ENCODE measurements at places on chromosomes 6 and 20.

DNA sequence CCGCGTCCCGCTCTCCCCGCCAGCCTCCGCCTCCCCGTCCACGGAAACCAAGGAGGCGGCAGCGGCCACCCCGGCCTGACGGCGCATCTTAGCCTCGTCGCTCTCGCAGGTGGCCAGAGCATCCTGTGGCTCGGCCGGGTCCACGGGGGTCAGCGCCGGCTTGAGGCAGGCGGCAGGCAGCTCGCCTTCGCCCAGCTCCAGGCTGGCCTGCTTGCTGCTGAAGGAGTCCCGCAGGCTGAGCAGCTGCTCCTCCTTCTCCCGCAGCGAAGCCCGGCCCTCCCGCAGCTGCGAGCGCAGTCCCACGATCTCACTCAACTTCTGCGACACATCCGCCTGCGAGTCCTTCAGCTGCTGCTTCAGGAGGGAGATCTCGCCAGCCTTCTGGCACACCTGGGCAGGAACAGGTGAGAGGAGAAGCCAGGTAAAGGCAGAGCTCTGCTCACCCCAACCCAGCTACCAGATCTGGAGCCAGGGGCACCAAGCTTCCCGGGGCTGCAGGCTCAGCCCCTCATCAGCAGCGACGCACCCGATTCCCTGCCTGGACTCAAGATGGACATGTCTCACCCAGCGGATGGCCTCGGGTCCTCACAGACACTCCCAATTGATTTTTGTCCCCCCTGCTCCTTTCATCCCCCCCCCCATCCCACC lies 5.2 kb upstream of the FASTKD5 start:
- DNase-seq: no peak

DNA sequence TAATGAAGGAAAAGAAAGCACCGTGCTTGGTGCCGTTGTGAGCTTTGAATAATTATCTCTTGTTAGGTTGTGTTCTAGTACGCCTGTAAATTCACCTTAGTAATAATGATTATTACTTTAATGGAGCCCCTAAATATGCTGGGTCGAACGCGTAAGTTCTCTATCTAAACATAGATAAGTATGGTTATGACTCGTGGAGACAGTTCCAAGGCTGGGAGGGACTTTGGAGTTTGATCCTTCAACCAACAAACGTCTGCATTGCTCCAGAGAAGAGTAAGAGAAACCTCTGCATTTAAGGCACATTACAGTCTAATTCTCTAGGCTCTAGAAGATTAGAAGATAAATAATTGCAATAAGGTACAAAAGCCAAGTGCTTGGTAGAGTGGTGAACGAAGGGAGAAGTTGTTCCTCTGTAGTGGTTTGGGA lies 514 bp downstream of the ACOT13 start:
- DNase-seq: no peak

- DNase-seq: no peak
These were observed 16.1 kb upstream of the STK38 start for GRCh38 chr6:36563237-36563927.

GRCh38 chr6:14862845-14863244 lies 383.0 kb upstream of the JARID2 start:
- DNase-seq: no peak

DNA sequence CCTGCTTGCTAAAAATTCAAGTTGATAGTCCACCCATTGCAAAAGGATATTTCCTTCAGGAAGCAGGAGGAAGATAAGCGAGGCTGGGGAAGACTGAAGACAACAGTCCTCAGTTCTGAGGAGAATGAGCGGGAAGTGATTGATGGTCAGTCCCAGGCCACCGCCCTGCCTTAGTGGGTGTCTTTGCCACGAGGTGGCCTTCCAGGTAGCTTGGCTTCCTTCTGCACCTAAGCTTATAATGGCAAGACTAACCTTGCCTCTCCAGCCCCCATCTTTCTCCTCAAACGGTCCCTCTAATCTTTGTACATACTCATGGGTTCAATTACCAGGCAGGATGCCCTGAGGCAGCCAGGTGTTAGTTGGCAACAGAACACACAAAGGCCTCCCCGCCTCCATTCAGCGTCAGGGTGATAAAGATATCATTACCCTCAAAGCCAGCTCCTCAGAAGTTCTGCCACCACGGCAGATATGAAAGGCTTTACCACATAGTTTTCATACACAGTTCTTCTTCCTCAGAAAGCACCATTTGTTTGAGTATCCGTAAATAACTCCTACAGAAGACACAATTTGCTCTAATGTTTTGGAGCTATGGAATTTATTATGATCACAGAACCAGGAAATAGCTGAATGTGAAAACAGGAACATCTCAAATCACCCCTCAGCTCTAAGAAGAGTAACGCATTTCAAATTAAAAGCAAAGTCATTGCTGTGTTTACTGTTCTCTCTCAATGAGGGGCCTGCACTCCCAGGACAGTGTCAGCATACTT lies 249.4 kb downstream of the ATXN1 start:
- DNase-seq: no peak

DNA sequence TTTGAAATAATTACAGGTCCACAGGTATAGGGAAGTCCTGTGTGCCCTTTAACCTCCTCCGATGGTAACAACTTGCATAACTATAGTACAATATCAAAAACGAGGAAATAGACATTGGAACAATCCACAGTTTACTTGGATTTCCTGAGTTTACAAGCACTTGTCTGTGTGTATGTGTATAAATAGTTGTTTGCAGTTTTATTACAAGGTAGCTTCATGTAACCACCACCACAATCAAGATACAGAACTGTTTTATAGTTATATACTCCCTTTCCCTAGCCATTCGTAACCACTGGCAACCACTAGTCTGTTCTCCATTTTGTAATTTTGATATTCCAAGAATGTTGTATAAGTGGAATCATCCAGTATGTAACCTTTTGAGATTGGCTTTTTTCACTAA lies 9.1 kb downstream of the FBXO9 start:
- DNase-seq: no peak

GRCh38 chr6:46749731-46750130 lies 3.0 kb downstream of the ANKRD66 start:
- DNase-seq: no peak

DNA sequence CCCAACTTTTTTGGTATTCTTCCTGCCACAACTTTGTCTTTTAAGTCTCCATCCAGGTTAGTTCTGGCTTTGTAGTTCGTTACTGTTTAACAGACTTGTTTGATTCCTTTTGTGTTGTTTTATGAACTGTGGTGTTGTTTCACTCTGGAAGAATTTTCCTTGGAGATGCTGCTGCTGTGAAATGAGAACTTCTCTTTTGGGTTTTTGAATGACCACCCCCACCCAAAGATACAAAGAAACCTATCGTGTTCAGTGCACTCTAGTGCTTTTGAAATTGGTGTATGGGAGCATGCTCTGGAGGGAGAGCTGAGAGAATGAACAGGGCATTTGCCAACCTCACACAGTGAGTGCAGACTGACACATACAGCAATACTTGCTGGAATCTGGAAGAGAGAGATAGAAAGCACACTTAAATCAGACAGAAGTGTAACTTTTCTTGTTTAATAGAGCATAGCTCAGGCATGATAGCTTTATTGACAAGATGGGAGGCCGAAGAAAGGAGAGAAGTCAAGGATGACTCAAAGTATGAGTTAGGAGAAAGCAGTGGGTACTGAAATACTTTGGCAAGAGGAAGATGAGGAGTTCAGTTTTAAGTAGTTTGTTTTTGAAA lies 293.1 kb downstream of the SOX4 start:
- DNase-seq: peak; percentile 4

DNA sequence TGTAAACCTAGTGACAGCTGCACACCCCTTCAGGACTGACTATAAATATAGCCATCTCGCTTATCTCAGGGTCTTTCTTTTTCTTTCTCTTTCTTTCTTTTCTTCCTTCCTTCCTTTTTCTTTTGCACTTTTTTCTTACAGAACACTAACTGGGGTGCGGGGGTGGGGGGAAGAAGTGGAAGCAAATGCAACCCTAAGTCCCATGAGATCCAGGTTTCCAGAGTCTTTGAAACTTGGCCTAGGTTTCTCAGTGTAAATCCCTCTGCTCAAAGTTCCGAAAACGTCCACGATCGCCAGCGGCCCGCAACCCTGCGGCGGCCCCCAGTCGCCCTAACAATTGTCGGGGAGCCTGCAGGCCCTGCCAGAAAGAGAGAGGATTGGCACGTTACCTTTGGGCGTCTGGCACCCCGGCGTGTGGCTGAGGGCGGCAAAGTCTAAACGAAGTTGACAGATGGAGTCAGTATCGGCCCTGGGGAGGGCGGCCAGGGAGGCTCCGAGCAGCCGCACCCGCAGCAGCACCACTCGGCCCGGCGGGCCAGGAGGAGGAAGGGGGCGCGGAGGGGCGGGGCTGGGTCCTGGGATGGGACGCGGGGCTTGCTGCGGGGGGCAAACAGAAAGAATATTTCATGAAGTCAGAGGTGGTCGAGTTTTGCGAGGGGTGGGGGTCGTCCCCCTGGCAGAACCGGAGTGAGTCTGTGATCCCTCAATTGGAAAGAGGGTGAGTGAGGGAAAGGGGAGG lies 577 bp upstream of the FOXF2 start:
- DNase-seq: no peak

DNA sequence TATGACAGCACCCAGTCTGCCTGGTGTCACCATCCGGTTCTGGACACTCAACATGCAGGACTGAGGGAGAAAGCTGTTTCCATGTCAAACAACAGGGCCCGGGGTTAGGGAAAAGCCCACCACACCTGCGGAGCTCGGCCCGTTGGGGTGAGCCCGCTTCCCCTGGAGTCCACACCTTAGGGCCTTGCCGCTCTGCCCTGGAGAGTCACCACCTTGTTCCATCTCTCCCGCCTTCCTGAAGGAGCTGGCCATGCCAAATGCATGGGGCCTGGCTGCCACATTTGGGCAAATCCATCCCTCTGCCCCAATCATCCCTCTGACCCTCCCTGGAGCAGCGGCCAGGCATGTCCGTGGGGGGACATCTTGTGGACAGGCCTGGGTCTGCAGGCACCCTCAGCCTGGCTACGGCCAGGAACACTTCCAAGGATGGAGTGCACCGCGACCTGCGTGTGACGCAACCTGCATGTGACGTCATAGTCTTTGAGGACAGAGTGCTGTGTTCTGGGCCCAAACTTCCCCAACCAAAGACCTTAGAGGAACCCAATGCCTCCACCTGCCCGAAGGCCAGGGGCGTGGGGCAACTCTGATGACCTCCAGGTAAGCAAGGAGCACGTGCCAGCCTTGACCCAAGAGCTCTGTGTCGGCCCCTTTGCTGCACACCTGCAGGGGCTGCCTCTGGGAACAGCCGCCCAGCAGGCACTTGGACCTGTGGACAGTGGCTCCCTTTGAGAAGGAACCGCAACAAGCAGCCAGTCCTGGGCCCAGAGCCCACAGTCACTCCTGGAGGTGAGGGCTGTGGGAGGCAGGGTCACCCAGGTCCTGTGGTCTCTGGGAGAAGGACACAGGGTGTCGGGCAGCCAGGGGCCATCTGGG lies 1.7 kb downstream of the CABLES2 start:
- DNase-seq: peak; percentile 15

DNA sequence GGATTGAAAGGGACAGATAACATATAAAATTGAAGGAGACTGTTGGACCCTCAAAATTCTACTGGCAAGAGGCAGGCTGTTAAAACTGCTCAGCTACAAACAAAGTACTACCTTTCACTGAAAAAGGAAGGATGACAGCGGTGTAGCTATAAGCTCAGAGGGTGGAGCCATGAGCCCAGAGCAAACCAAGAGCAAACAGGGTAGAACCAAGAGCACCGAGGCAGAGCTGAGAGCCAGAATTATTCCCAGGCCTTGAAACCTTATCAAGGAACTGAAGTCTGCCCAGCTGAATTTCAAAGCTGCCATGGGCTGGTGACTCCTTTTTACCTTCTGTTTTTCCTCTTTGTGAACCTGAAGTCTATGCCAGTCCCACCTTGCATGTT lies 74.7 kb upstream of the SLC4A11 start:
- DNase-seq: no peak

DNA sequence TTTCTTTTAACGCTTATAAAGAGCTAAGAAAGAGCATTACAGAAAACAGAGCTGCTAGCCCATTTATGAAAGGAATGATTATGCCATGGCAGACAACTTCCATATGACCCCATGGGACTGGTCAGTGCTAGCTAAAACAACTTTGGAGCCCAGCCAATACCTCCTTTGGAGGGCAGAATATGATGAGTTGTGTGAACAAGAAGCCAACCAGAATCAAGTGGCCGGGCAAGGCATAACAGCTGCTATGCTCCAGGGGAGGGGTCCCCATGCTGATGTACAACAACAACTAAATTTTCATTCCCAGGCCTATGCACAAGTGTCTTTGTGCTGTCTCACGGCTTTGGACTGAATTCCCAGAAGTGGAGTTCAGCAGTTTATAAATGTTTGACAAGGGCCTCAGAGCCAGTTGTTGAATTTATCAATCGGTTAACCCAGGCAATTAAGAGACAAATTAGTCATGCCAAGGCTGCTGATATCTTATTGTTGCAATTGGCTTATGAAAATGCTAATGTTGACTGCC lies 65.0 kb upstream of the ASCC3 start:
- no peak for DNase-seq

- no peak for DNase-seq
These were observed 43.1 kb downstream of the JPH2 start for GRCh38 chr20:44143936-44144335.

DNA sequence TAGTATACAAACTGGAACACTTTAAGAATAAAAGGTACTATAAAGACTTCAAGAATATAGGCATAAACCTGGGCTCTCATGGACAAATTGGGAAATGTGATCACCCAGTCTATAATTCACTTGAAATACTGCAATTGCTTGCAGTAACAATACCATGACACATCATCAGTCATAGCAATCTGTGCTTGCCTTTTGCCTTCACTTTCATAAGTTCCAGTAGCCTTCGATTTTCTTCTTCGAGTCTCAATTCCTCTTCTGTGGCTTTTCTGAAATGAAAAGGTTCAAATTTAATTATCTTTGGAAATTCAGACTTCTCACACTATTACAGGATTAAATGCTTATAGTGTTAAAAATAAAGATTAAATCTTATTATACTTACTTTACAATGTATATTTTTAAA lies 96.3 kb upstream of the ZBTB24 start:
- no peak for DNase-seq

DNA sequence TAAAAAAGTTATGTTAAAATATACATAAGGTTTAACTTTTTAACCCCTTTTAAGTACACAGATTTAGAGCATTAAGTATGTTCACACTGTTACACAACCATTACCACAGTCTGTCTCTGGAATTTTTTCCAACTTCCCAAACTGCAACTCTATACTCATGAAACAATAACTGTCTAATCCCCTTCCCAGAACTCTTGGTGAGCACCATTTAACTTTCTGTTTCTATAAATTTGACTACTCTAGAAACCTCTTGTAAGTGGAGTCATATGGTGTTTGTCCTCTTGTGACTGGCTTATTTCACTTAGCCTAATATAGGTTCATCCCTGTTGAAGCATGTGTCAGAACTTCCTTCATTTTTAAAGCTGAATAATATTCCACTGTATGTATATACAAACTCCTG lies 98.1 kb downstream of the MAP3K7 start:
- no peak for DNase-seq

GRCh38 chr20:9228774-9229450 lies 160.0 kb downstream of the PLCB4 start:
- no peak for DNase-seq

DNA sequence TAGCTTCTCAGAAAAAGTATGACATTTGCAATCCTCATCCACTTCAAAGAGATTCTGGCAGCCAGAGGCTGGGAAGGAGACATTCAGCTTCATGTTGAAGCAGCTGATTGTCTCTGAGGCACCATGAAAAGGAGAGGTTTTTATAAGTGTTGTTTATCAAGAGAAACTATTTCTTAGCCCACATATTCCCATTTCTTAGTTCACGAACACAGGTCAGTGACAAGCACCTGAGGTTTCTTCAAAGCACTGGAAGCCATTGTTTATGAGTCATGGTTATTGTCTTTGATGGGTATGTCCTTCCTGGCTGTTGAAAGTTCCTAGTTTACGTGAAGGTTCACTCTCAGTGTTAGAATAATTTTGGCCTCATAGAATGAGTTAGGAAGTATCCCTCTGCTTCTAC lies 3.0 kb upstream of the DDX43 start:
- no peak for DNase-seq

- DNase-seq: no peak
These were observed 57.7 kb upstream of the UST start for GRCh38 chr6:148689168-148689567.

Data from GM04504 (cell line).